ENCODE measurements at places on chromosomes 16 and 17. TPM values are rescaled to one million over a fixed set of nuclear protein-coding genes. Genes with fewer than 3 reads are reported as not detected.

The SDR42E2 gene
- total RNA-seq: 0.19 TPM

The CHD9NB gene
- total RNA-seq: 0.46 TPM

The NXPH3 gene
- total RNA-seq: 1.2 TPM

The ZNF689 gene
- 17.7 TPM for total RNA-seq

The CEP295NL gene
- total RNA-seq: 0.12 TPM

The CIITA gene
- total RNA-seq: 7.2 TPM

The NFATC2IP gene
- 97.6 TPM for total RNA-seq

The RHOT1 gene
- 29.9 TPM for total RNA-seq

The NPW gene
- total RNA-seq: 1.9 TPM

All from activated T-cell treated with anti-CD3 and anti-CD28 coated beads, Interleukin-2, amount 50 U/mL, for 72 hours (primary cell).